Ureter (tissue), 1 donor: ENCODE measurements at places on chromosomes 3 and 15.

GRCh38 chr15:85313339-85313738, 67.1 kb upstream of the AKAP13 start:
- no peak for DNase-seq

DNA sequence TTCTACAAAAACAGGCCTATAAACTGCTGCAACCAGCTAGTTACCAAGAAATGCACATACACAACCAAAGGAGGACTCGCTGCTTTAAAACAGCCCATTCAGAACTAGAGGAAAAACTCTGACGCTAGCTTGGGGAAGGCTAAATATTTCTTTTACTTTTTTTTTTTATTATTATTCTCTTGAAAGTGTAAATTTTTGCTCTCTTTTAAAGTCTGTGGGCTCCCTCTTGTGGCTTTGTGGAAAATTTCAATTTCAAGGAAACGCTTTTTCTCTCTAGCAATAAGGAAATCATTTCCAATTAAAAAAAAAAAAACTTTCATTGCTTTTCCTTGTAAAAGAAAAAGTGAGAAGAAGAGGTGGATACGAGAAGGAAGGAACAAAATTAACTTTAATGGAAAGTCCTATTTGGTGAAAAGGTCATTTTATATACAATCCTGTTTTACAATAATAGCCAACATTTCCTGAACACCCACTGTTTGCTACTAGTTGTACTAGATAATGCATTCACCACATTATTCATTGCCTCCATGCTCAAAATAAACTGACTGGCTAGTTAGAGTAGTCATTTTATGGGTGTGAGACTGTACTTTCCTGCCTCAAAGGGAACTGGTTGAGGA, 51.2 kb upstream of the SAMMSON start:
- DNase-seq, result no peak

DNA sequence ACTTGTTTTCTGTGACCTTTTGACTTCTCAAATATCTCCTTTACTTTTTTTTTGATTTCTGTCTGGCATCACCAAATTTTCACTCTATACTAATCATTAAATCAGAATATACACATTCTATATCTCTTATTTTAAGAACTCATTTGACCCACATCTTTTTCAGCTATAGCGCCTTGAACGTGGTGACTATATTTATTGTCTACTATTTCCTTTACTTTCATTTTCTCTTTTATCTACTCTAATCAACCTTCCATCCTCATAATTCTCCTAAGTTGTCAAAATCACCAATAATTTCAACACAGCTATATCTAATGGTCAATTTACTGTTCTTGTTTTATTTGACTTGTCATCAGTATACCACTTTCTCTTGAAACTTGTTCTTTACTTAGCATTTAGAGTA, 119.0 kb upstream of the CBLB start:
- DNase-seq, result no peak

GRCh38 chr15:64828985-64829384, 3.5 kb upstream of the PIF1 start:
- DNase-seq, result no peak

DNA sequence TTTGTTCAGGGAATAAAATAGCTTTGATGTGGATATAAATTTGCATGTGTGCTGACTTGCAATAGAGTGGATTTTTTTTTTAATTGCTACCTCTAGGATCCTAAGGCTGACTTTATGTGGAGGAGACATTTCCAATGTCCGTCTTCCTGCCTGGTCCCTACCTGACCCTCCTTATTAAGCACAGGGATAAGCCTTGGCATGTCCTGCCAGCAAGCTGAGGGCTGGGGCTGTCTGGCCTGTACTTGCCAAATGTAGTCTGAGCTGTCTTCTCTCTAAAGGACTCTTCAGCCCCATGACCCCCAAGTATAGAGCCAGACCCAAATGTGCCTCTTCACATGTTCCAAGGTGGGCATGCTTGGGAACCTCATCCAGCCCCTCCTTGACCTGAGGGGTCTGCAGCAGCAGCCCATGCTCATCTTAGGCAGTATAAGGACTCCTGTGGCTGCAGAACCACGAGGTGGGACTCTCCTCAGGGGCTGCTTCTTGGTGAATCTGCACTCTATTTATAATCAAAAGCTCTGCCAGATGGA, 88.8 kb downstream of the CACNA1D start:
- DNase-seq, result no peak

- no peak for DNase-seq
Measured at GRCh38 chr15:91561371-91562100, 292.0 kb upstream of the SLCO3A1 start.

- DNase-seq, result no peak
Measured at GRCh38 chr3:105799286-105799685, 69.5 kb downstream of the CBLB start.

DNA sequence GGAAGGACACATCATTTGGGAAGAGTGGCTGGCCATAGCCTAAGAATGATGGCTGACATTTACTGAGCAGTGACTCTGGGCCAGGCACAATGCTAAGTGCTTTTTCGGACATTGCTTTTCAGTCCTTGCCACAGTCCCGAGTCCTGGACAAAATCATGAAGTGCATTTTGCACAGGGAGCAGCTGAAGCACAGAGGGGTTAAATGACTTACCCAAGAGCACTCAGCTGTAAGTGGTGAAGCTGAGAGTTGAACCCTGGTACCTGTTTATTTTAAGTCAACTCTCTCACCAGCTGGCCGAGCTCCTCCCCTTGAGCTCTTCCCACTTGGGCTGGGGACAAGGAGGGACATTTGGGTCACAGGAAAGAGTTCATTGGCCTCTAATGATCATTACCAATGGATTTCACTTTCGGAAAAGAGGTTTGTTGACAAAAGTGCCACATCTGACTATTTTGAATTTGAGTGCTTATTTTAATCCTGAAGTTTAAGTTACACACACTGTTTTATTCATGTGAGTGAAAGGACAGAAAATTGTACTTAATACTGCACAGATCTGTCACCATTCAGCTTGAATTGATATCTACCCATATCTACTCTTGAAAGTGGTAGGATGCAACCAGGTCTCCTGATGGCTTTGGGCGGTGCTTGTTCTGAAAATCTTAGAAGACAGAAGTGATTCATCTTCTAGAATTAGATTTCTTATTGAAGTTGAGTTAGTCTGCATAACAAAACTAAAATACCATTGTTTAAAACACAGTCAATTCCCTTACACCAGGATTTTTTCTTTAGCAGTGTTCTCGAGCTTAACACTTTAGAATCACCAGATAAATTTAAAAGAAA, 368.7 kb upstream of the PROK2 start:
- DNase-seq, result no peak

- no peak for DNase-seq
Measured at GRCh38 chr3:45497963-45498362, 96.6 kb upstream of the LIMD1 start.

DNA sequence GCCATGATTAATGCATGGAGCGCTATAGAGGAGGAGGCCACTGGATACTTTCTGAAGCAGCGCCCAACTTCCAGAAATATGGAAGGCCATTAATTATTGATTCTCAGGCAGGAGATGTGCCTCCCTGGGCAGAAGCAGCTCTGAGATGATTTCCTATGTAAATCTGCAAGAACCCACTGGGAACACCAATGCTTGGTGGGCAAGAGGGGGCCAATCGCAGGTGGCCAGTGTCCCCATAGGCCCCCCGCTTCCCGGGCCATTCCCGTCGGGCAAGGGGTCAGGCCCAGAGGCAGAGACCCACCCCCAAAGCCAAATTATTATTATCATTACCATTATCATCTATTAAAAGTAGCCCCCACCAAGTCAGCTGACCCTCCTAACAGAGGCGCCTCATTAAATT, 288.0 kb upstream of the TLE3 start:
- no peak for DNase-seq

GRCh38 chr15:51812598-51812997, 16.9 kb upstream of the TMOD3 start:
- DNase-seq, result no peak

DNA sequence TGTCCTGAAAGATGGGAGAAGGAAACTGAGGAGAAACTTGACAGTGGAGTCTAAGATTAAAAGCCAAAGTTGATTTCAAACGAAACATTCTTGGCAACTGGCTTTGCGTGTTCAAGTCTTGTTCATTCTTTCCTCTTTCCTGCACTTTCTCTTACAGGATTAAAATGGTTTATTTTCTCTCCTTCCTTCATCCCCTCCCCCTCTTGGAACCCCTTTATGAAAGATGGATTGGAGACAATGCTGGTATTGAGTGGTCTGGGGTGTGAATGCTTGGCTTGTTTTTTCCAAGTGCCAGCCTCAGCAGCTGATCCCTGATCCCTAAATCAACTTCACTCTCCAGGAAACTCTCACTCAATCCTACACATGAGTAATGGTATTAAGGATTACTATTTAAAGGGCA, 703 bp upstream of the LSAMP start:
- no peak for DNase-seq

DNA sequence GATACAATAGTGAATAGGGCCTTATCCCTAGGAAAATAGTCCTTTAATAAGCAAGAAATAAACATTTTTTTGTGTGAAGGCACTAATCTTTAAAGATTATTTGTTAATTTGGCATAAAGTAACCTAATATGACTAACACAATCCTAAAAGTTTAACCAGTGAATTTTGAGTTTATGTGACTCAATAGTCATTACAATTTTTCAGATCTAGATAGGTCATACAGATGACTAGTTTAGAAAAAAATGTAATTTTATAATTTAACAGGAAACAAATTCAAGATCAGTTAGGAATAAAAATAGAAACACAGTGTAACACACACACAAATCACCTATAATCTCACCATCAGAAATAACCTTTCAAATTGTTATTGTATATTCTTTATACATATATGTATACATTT, 620.7 kb upstream of the ALCAM start:
- no peak for DNase-seq

GRCh38 chr15:66698318-66698961, 3.6 kb upstream of the SMAD6 start:
- peak; percentile 76 for DNase-seq

GRCh38 chr3:16844222-16844621, 40.5 kb upstream of the PLCL2 start:
- DNase-seq, result no peak

DNA sequence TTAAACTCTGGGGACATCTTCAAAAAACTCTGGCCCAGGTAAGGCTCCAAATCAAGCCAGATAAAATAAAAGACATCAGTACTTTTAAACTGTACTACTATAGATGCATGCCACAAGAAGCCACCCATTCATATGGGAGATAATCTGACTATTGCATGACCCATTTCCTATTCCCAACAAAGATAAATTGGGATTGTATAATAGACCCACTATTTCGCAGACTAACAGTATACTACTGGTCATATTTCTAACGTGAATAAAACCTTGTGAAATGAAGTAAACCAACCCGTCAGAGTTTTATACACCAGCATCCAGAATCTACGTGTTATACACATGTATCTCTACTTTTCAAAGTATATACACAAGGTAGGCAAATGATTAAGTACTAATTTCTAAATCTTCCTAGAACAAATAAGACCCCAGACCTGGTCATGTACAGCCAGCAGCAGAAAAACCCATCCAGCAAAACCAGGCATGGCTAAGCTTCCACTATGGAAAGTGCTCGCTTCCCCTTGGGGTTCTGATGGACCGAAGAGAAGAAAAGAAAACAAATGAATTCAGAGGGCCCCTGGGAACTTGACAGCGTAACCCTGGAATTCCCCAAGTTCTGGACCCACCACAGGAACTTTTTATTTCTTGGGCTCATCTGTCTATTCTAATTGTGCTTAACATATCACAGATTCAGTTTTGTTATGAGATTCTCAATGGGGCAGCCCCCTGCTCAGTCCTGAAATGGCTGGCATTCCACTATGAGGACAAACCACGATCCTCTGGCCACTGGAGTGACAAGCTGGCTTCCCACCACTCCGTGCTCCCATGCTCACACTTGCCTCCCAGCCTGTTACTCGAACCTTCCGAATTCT, 69.1 kb downstream of the MB21D2 start:
- no peak for DNase-seq

DNA sequence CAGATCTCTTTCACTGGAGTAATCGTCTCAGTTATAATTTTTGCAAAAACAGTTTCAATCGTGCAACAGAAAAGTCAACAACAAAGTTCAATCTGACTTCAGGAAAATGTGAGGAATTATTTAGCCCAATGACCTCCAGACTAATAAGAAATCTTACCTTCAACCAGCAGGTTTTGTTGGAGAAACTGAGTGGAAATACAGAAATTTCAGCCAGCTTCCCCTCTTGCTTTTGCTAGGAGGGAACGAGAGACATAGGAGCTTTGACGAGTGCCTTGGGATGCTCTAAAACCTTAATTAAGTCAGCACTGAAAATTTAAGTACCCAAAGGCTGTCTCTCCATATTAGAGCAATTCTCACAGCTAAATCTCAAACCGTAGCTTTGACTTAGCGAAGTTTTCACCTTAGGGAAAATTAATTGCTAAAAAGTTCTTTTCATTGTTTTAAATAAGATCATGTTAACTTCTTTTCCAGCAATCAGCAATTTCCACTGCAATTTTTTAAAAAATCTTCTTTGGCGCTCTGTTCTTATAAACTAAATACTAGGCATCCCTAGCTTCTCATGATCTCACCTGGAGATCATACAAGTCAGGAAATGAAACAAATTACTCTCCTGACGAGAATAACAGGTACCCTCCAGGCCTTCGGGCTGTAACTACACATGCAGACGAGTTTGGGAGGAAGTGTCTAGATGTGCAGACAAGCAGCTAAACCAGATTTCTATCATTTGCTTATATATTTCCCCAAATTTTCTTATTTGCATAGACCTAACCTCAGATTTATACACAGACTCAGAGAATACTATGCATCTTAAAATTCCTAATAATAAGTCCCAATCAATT, 250.2 kb downstream of the FAM43A start:
- no peak for DNase-seq

DNA sequence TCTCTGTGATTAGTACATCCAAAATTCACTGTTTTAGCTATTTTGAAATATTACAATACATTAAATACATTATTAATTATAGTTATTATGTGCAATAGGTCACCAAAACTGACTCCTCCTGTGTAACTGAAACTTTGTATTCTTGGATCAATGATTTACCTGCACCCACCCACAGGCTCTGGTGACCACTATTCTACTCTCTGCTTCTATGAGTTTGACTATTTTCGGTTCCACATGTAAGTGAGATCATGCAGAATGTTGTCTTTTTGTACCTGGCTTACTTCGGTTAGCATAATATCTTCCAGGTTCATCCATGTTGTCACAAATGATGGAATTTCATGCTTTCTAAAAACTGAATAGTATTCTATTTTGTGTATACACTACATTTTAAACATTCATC, 43.8 kb downstream of the SLC2A2 start:
- DNase-seq, result no peak

GRCh38 chr15:85456798-85457197, 76.4 kb downstream of the AKAP13 start:
- no peak for DNase-seq
